Left ventricle myocardium superior (tissue), 1 donor: ENCODE measurements at places on chromosomes 11 and 22.

- DNase-seq: peak; percentile 89
These were observed 98.8 kb downstream of the PKNOX2 start for GRCh38 chr11:125263268-125263790.

GRCh38 chr11:124791626-124792341 lies 8.4 kb downstream of the MSANTD2 start:
- DNase-seq: no peak

GRCh38 chr11:114099392-114100178 lies 40.1 kb downstream of the ZBTB16 start:
- DNase-seq: no peak

- no peak for DNase-seq
These were observed 67.7 kb downstream of the THAP12 start for GRCh38 chr11:76313271-76313670.

DNA sequence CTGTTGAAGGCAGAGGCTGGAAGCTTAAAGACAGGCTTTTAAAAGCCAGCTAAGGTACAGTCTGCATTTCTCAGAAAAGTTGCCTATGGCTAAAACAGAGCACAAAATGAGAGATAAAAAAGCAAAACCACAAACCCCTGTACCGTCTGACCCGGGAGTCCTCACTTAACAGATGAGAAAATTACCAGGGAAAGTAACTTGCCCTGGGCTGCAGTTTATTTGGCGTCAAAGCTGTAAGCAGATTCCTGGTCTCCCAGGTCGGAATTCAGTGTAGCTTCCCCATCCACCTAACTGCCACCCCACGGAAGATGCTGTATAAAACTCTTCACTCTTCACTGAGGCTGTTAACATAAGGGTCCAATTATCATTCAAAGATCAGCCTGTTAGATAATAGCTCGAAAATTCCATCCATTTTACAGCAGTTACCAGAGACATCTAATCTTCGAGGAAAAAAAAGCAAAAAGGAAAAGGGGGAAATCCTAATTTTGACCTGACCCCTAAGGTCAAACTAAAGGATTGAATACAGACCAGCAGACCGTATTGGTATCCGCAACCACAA lies 1.5 kb downstream of the TCF20 start:
- no peak for DNase-seq

- DNase-seq: peak; percentile 68
These were observed 55.6 kb downstream of the TCF20 start for GRCh38 chr22:42214633-42215415.

DNA sequence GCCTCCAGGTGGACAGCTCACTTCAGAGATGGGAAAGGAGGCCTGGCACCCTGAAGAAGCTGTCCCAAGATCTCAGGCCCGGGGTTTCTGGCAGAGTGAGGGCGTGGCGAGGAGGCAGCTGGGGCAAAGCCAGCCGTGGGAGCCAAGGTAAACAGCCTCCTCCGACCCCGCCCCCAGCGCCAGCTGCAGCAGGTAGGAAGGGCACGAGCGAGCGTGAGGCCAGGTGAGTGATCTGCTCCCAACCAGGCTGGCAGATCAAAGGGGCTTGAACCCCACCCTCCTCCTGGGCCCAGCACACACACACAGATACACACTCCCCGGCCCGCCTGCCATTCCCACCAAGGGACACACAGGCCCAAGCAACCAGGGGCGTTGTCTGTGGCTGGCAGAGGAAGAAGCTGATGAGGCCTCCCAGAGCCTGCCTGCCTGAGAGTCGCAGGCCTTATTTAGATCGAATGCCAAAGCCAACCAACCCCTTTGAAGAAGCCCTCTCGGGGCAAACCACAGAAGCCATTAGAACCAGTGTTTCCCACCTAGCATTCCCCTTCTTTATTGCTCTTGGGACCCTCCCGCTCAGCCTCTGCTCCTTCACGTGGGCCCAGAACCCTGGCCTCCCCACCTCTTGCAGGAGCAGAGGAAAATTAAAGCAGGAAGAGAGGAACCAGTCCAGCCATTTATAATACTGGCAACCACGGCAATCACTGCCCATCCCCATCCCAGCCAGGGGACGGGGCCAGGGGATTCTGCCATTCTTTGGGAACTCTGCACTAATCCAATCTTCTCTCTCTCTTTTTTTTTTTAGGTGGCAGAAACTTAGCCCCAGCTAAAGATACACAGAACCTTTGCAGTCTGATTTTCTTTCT lies 5.0 kb downstream of the PDGFB start:
- DNase-seq: no peak

- DNase-seq: no peak
These were observed 63.2 kb downstream of the GRIA4 start for GRCh38 chr11:105673089-105673488.

DNA sequence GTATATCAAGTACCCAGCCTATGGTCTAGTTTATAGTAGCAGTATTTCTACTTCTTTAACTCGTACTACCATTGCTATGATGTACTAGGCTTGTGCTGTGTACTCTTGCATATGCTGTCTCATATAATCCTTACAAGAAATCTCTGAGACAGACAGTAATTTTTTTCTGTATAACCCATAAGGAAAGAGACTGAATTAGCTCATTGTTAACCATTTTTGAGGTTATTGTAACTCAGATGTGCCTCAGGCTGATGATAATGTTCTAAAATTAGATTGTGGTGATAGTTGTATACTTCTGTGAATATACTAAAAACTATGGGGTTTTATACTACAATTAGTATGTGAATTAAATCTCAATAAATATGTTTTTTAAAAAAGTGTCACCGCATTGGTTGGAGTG lies 112.2 kb upstream of the RRM1 start:
- no peak for DNase-seq

GRCh38 chr22:19290400-19291217 lies 910 bp downstream of the CLTCL1 start:
- peak; percentile 33 for DNase-seq

DNA sequence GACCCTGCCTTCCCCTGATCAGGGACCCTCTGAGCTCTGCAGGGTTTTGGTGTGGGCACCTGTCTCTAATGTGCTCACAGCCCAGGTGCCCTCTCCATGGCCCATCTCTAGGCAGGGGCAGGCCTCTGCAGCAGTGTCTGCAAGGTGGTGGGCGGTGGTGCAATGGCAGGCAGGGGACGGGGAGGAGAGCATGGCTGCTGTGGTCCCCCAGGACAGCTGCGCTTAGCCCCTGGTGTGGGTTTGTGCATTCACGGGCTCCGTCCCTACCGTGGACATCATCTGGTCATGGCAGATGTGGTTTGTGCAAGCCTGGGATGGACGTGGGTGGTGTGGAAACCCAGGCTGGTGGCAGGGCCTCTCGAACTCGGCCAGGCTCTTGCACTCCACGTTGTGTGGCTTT lies 443.1 kb downstream of the TBC1D22A start:
- no peak for DNase-seq

DNA sequence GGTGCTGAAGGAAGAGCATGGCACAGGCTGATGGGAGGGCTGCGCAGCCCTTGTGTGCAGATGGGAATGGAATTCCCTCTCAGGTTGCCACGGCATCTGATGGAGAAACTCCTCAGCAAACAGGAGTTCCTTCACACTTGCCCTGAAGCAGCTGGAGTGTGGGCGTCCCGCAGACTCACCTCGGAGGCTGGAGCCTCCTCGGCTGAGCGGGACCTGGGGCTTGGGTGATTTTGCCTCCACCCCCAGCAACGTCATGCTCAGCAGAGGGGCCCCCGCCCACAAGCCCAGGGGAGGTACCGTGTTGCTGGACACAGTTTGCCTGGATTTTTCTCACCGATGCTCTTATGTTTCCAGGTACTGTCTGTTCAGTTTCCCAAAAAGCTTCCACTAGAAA lies 63.4 kb downstream of the MYO7A start:
- peak; percentile 2 for DNase-seq

GRCh38 chr11:74641905-74642304 lies 49.5 kb downstream of the POLD3 start:
- no peak for DNase-seq

GRCh38 chr11:132818951-132819350 lies 713.4 kb downstream of the OPCML start:
- DNase-seq: no peak

DNA sequence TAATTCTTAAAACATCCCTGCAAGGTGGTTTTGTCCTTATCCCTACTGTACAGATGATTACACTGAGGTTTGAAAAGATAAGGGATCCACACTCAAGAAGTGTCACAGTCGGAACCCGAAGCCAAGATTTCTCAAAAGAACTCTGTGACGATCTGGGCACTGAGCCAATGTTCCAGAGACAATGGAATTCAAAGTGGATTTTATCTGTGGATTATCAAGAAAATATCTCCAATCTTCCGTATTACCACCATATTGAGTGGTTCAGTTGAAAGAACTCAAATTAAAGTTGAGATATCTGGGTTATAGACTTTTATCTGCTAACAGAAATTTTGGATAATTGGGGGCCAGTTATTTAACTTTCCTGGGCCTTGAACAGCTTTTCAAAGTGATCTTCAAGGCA lies 100.0 kb upstream of the GRAMD1B start:
- DNase-seq: no peak

DNA sequence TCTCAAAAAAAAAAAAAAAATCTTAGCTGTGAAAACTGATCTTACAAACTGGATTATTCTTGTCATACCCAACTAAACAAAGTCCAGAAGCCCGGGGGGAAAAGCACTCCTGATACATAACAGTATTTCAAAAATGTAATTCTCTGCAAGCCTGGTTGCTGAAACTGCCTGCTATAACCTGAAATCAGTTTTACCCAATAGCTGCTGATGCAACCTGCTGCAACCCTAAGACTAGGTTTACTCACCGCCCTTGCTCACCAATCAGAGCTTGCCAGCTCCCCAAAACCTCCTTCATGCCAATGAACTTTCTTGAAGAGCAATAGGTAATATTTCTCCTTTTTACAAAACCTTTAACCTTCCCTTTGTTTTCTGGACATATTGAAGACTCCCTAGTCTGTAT lies 12.4 kb downstream of the FGF19 start:
- DNase-seq: no peak

DNA sequence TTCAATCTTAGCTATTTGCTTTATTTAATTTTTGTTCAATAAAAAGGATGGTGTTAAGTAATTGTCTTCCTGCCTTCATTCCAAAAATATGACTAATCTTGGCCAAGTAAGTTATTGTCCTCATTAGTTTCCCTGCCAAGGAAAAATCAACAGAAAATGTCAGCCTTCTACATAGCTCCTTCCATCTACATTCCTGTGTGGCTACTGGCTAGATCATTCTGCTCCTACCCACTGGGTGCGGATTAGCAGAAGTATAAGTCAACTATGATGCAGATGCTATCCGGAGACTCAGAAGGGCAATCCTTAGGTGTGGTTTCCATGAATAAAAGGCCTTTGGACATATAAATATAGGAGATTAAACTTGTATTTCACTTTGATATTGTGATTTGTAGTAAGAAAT lies 154.4 kb downstream of the SBF2 start:
- DNase-seq: no peak

- DNase-seq: peak; percentile 13
These were observed 93.9 kb downstream of the MORC2 start for GRCh38 chr22:30874431-30875370.

DNA sequence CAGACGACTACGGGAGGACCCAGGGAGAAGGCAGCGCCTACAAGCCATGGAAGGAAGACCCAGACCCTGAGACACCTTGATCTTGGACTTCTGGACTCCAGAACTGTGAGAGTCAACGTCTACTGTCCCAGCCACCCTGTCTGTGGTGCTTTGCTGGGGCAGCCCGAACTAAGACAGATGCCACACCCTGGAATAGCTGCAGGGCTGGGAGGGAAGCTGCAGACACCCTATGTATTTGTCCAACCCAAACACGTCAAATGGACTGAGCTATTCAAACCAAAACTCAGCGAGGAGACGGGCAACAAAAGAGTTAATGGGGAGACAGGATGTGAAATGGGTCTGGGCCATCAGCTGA lies 169.3 kb downstream of the CTTN start:
- DNase-seq: no peak

GRCh38 chr11:130892861-130893260 lies 23.4 kb downstream of the SNX19 start:
- no peak for DNase-seq

DNA sequence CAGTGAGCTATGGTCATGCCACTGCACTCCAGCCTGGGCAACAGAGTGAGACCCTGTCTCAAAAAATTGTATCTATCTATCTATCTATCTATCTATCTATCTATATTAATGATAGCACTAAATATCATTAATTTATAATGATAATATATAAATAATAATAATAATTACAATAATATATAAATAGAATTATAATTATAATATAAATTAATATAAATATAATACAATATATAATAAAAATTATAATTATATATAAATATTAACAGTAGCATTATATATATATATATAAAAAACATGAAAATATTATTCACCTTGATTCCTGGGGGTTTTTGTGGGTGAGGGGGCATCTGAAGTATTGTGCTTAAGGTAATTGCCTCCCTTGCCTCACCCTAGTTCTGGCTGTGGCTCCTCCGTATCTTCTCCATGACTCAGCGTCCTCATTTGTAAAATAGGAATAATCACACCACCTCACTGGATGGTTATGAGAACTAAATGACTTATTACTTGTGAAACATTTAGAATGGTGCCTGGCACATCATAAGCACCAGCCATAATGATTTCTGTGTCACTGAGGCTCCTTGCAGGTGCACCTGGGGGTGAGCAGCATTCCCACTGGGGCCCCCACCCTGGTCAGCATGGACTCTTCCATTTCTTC lies 18.8 kb downstream of the RASD2 start:
- no peak for DNase-seq

DNA sequence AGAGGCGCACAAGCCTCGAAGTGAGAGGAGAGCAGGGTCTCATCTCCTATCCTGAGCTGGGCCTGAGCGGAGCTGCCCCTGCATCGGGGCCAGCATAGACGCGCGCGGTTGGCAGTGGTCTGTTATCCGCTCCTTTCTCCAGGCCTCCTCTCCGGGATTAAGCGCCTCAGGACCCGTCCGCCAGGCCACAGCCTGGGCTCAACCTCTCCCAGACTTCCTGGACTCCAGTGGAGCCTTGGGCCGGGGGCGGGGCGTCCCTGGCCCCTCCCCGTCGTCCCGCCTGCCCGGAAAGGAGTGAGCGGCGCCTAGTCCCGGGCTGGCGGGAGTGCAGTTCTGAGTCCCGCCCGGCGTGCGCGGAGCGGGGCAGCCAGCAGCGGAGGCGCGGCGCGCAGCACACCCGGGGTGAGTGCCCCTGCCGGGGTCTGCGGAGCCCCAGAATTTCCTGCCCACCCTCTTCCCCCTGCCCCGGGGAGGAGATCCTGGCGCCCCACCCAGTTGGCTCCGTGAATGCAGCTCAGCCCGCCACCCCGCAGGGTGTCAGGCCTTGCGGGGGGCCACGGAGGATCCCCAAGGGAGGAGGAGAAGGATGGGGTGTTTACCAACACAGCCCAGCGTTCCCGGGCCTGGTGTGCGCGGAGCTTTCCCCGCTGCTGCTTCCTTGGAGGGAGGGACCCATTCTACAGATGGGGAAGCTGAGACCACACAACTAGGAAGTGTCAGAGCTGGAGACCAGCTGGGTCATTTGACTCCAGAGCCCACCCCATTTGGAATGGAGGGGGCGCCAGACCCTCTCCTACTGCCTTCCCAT lies at the start of gene TCIRG1:
Gene TCIRG1 (plus strand): TSS at position 308 of the 808 bp plus-strand sequence. CDS start 2,247 bp downstream, outside the sequence.
- DNase-seq: peak; percentile 93

- no peak for DNase-seq
These were observed 742 bp downstream of the P2RY2 start for GRCh38 chr11:73218830-73219215.

- no peak for DNase-seq
These were observed 630 bp downstream of the PIK3IP1 start for GRCh38 chr22:31291481-31292235.
